MM.1S (cell line): ENCODE measurements at places on chromosomes 13 and 19.

- no peak for DNase-seq
Measured at GRCh38 chr13:29801102-29801501, 49.3 kb downstream of the UBL3 start.

DNA sequence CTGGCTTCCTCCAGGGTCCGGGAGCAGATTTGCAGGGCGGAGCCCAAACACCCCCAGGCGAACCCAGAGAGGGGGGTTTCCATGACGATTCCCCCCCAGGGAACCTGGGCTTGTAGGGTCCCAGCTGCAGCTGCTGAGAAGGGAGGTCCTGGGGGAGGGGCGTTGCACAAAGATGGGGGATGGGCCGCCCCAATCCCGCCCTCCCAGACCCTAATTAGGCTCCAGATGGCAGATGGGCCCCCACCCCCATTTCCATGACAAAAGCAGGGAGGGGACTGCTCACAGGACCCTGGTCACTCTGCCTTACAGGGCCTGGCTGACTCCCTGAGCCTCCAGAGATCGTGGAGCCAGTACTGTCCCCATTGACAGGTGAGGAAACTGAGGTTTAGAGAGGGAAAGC, 15.2 kb downstream of the ELAVL3 start:
- DNase-seq = no peak

- DNase-seq = no peak
Measured at GRCh38 chr19:30226464-30227011, 145.6 kb upstream of the ZNF536 start.

- no peak for DNase-seq
Measured at GRCh38 chr13:93635616-93636032, 409.0 kb downstream of the GPC6 start.

DNA sequence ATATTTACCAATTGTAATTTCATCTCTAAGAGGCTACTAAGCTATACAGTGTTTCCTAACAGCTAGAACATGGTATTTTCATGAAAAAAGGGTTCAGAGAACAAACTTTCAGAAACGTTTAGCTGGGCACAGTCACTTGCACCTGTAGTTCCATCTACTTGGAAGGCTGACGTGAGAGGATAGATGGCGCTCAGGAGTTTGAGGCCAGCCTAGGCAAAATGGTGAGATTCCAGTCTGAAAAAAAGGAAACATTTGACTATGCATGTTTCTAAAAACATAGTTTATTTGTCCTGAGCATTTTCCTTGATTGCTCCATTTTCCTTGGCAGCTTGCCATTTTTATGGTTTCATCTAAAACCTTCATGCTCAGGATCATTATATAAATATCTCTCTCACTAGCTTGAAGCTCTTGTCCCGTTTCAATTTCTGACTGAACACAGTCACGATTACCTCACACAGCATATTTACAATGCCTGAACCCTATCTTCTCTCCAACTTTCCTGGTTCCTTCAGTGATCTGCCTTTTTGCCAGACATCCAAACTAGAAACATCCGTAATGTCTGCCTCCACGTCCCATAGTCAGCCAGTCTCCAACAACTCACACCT, 200.8 kb downstream of the RGCC start:
- no peak for DNase-seq

DNA sequence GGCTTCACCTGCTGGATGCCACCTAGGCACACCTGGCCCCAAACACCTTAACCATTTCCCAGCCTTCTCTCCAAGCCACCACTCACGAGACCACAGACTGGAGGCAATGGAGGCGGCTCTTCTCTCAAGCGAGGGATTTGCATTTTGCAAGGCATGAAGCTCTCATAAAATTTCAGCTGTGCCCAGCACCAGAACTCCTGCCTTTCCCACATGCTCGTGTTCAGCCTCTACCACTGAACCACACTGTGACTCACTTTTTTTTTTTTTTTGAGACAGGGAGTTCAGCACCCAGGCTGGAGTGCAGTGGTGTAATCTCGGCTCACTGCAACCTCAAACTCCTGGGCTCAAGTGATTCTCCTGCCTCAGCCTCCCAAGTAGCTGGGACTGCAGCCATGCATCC, 10.6 kb downstream of the NANOS3 start:
- DNase-seq = no peak

GRCh38 chr13:48859272-48860105, 116.2 kb upstream of the FNDC3A start:
- no peak for DNase-seq

DNA sequence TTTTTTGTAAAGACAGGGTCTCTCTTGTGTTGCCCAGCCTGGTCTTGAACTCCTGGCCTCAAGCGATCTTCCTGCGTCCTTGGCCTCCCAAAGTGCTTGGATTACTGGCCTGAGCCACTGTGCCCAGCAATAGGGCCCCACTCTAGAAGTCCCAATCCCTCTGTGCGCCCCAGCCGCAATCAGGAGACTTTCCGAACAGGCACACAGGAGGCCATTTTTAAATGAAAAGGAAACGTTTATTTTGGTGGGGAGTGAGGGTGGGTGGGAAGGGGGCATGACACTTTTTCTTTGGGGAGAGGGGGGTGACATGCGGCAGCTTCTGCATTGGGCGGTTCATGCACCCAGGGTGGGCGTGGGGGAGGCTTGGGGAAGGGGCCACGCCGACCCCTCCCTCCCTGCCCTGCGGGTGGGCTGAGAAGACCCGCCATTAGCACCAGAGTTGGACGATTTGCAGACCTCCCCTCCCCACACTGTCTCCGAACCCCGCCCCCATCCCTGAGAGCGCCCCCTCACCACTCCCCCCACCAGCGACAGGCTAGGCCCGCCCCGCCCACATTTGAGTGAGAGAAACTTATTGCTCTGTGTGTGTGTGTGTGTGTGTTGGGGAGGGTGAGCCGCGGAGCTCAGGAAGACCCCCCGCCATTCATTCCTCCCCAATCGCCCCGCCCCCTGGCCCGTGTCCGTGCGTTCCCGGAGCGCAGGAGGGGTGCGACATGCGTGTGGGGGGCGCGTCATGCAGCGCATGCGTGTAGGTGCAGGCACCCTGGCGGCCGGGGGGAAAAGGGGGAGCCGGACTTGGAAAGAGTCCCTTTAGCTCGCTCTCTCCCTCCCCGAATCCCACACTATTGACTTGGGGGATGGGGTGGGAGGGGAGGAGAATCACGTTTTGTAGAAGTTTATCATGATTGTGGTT, 17.2 kb downstream of the KCNC3 start:
- DNase-seq = no peak

- DNase-seq = peak; percentile 27
Measured at GRCh38 chr13:110610955-110611595, 4.3 kb upstream of the NAXD start.

DNA sequence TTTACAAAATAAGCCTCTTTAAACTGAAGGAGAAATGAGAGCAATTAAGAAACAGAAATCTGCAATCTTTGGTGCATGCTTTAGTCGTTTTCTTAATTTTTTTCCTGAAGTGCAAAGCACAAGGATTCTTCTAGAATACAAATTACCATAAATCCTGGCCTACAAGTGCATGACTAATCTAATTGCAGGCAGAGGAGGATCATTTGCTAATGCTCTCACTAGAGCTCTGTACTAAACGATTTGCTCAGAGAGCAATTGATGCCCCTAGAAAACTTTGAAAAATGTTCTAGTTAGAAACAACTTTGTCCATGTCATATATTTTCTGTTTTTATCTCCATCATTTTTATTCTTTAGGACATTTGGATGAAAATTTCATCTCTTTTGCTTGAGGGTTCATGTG, 193.2 kb downstream of the POU4F1 start:
- no peak for DNase-seq

DNA sequence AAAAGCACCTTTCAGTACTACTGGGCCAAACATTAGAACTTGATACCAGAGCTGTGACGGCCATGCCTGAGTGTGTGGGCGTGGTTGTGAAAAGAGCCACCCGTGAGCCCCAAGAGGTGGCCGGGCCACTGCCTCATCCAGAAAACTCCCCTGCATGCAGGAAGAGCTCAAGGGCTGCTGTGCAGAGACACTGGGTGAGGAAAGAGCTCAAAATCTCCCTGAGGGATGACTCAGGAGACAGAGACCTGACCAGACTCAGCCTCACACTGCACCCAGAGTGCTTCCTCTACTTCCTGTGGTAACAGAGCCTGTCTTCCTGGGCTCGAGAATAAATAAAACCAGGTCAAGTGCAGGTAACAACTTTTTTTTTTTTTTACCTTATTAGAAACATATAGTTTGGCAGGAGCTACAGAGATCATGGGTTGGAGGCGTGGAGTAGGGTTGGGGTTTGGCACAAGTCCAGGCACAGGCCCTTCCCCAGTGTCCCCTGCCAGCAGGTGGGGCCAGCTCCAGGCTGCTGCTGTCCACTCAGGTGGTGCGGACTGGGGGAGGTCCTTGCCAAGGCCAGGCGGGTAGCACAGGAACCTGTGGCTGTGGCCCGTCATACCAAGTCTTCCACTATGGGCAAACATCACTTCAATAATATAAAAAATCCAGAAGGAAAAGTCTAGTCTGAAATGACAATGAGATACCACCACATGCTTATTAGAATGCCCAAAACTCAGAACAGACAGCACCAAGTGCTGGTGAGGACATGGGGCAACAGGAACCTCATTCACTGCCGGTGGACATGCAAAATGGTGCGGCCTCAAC, 25.5 kb downstream of the ELL start:
- peak; percentile 18 for DNase-seq
